ENCODE measurements at places on chromosomes 6 and 20.

DNA sequence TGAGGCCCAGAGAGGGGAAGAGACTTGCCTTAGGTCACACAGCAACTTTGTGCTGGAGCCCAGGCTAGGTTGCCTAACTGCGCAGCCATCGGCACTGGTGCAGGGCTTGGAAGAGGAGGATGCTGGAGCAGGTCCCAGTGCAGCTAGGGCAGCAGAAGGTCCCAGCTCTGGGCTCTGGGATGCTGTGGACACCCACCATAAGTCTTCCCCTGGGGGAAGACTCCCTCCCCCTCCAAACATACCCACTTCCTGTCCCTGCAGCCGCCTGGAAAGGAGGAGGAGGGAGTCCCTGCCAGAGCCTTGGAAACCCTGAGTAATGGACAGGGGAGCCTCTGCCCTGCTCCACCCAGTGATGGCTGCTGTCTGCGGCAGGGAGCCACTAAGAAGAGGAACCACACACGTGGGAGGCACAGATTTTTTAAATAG, 93.6 kb downstream of the NCR2 start:
- DNase-seq: no peak

DNA sequence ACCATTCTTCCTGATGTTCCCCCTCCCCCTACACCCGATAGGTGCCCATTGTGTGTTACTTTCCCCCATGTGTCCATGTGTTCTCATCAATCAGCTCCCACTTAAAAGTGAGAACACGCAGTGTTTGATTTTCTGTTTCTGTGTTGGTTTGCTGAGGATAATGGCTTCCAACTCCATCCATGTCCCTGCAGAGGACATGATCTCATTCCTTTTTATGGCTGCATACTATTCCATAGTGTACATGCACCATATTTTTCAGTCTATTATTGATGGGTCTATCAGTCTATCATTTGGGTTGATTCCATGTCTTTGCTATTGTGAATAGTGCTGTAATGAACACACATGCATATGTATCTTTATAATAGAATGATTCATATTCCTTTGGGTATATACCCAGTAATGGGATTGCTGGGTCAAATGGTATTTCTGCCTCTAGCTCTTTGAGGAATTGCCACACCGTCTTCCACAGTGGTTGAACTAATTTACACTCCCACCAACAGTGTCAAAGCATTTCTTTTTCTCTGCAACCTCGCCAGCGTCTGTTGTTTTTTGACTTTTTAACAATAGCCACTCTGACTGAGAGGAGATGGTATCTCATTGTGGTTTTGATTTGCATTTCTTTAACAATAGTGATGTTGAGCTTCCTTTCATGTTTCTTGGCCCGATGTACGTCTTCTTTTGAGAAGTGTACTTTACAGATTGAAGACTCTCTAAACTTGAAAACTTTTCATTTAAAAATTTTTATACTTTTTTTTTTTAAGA, 41.0 kb upstream of the GCNT2 start:
- DNase-seq: no peak

- peak; percentile 64 for DNase-seq
These were observed 125.2 kb upstream of the RALGAPA2 start for GRCh38 chr20:20837574-20838021.

DNA sequence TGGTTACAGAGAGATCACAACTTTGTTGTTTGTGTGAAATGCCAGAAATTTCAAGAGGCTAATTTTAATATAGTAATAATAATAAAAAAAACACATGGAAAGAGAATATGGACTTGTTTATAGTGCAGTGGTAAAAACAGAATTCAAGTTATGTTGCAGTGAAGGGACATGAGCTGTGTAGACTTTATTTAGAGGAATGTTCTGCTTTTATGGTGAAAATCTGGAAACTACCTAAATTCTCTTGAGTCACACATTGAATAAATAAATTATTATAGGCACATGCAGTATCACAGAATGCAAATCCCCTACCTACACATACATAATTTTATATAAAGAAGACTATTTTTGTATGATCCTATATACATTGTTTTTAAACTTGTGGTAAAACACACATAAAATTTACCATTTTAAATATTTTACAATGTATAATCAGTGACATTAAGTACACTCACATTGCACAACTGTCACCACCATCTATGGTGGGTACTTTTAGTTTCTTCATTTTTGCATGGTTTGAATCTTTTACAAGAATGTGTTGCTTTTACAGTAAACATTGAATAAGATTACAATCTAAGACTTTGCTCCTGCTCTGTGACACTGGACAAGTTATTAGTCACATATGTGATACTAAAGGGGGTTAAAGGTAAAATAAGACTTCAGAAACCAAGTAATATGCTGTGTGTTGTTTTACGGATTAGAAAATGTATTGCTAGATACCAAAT, 107.4 kb downstream of the B3GAT2 start:
- DNase-seq: no peak

DNA sequence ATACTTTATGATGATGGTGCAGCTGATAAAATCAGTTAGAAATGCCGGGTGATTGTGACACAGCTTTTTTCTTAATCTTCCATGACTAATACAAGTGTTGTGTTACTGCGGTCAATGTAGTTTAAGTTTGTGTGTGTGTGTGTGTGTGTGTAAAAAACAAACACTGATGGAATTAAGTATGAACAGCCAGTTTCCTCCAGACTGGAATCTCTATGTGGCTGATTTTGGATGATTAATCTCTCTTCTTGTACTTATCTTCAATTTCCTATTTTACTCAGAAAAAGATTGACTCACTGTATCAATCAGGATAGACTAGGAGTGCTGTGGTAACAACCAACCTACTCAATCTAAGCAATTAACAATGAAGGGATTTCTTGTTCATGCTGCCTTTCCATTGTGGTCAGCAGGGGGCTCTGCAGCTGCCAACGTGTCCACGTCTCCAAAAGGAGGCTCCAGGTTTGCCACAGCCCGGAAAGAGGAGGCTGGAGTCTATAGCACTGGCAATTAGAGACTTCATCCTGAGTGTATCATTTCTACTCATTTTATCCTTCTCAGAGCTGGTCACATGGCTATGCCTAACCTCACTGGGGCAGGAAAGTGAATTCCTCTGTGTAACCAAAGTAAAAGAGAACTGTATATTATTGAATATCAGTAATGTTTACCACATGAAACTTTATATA, 107.7 kb downstream of the CD109 start:
- no peak for DNase-seq

DNA sequence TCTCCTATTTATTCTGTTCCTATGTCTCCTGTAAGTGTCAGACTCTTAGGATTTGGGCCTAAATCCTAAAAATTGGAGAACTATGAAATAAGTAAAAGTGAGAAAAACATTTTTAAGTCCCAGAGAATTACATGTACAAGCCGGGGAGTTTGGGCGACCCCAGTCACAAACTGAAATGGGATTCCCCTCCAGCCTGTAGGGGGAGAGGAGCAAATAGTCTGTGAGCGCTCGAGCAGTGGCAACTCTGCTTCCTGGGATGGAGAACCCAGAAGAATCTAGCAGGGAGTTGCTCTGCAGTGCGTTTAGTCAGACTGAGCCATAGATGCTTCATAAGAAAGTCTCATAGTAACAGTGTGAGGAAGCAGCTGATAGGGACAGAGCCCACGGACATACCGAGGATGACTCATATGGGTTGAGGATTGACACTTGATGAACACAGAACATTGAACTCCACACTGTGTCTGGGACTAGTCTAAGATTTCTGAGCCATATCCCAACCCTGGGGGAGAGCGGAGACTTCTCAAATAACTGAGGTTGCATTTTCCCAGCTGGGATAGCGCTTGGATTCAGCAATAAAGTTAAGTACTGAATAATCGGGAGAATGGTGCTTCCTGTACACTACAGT, 437.2 kb downstream of the BCKDHB start:
- no peak for DNase-seq

GRCh38 chr6:163318071-163318786, 96.3 kb upstream of the QKI start:
- DNase-seq: no peak

DNA sequence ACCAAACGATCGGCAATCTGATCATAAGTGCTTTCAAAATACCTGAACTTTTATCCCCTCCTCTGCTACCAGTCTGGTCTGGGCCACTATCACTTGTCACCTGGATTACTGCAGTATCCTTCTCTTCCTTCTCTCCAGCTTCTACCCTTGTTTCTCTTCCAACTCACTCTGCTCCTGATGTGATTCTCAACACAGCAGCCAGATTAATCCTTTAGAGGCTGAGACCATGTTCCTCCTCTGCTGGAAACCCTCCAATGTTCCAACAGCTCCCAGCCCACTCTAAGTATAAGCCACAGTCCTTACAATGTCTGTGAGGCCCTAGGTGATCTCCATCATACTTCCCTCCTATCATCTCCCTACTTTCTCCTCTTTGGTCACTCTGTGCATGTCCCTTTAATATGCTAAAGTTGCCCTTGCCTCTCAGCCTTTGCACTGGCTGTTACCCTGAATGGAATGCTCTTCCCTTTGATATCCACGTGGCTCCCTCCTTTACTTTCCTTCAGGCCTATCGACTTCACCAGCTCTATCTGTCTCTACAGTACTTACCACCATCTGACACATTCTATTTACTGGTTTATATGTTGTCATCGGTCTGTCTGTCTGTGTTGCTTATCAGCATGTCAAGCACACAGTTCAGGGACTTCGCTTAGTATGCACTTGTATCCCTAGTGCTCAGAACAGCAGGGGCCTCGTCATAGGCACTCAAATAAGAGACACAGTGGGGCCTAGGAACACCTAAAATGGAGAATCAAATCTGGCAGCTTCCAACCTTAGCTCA, 35.0 kb upstream of the RNF24 start:
- DNase-seq: no peak

DNA sequence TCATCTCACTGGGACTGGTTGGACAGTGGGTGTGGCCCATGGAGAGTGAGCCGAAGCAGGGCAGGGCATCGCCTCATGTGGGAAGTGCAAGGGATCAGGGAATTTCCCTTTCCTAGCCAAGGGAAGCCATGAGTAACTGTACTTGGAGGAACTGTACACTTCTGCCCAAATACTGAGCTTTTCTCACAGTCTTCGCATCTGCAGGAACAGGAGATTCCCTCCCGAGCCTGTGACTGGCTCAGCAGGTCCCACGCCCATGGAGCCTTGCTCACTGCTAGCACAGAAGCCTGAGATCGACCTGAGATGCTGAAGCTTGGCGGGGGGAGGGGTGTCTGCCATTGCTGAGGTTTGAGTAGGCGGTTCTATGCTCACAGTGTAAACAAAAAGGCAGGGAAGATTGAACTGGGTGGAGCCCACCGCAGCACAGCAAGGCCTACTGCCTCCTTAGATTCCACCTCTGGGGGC, 10.4 kb upstream of the CALHM5 start:
- no peak for DNase-seq

GRCh38 chr6:125534430-125535263, 214.8 kb upstream of the HEY2 start:
- DNase-seq: peak; percentile 65

Measured in SHP77 treated with DMSO at 0.1 percent for 48 hours (cell line).